ENCODE measurements at places on chromosomes 6 and 20.

DNA sequence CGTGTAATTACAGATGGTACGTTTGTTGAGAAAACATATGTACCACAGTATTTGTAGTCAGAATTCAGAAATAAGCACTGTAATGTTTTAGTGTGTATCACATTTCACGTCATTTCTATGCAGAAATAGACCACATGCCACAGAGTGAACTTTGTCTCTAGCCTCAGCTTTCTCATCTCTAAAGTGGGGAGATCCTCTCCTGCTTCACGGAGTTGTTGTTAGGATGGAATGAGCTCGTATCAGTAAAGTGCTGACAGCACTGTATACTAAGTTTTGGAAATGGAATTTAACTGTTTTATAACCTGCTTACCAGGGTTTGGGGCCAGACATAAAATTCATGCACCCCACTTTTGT lies 34.2 kb upstream of the PXDC1 start:
- no peak for DNase-seq

GRCh38 chr20:44552950-44553908 lies 29.1 kb upstream of the PKIG start:
- DNase-seq: no peak

DNA sequence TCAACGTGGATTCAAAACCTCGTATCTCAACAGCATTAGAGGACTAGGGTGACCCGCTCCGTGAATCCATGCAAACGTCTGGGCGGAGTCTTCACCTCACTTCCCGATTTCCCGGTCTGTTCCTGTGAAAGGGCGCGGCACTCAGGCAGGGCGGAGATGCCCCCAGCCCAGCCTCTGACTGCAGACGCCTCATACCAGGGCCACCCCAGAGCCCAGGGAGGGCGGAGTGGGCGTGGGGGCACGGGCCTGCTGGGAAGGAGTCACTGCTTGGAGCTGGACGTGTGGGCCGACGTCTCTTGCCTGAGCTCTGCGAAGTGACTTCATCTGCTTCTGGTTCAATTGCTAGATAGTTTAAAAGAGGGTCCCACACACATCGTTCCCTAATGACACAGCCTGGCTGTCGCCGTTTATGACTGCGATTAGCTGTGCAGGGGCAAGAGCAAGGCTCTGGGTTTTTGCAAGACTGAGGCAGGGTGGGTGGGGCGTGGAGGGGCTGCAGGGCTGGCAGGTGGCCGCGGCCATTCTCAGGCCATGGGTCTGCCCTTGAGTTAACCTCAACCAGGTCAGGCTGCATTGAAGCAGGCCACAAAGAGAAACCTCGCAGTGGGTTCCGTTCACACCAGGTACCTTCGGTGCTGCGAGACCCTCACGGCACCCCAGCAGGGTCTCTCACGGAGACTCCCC lies 15.0 kb downstream of the SMOC2 start:
- no peak for DNase-seq

DNA sequence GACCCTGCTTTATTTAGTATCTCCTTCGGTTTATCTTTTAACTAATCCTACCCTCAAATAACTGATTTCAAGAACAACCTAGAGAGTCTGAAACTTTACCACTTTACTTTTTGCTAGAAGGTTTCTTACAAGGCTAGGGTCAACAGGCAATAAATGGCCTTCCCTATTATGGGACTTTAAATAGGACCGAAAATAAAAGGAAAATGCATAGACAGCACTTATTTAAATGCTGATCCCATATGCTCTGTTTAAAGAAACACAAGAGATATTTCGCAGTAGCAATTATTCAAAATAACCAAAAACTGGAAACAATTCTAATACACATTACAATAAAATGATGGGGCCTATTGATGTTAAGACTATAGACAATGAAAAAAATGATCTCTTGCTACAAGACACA lies 13.7 kb downstream of the MCUR1 start:
- DNase-seq: no peak

GRCh38 chr6:38350942-38351341 lies 288.8 kb downstream of the BTBD9 start:
- no peak for DNase-seq

DNA sequence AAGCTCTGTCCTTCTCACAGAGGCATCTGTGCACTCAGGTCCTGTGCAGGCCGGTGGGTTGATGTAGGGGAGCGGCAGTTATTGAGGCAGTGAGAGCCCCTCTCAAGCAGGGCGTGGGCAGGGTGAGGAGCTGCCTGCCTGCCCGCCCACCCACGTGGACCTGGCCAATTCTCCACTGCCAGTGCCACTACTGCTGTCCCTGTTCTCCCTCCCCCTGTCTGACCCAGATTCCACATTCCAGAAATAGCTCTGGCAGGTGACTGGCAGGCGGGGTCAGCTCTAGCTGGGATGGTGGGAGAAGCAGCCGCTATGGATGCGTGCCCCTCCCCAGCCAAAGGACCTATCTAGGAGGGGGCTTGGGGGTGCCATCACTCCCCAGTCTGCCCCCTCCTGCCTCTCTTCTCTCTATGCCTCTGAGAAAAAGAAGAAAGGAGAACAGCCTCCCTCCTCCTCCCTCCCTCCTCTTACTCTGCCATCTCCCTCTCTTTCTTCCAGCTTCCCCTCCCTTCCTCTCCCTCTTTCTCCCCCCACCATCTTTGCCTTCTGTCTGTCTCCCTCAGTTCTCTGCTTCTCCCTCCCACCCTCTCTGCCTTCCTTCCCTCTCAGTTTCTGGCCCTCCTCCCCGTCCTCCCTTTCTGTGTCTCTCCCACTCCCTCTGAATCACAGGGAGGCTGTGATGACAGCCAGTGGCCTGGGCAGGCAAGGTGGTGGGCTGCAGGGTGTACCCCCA lies 86.5 kb upstream of the MYL9 start:
- DNase-seq: no peak

GRCh38 chr20:58839991-58840747 lies 10.5 kb downstream of the GNAS-AS1 start:
- no peak for DNase-seq

GRCh38 chr6:133894795-133895358 lies 6.0 kb downstream of the TCF21 start:
- no peak for DNase-seq

DNA sequence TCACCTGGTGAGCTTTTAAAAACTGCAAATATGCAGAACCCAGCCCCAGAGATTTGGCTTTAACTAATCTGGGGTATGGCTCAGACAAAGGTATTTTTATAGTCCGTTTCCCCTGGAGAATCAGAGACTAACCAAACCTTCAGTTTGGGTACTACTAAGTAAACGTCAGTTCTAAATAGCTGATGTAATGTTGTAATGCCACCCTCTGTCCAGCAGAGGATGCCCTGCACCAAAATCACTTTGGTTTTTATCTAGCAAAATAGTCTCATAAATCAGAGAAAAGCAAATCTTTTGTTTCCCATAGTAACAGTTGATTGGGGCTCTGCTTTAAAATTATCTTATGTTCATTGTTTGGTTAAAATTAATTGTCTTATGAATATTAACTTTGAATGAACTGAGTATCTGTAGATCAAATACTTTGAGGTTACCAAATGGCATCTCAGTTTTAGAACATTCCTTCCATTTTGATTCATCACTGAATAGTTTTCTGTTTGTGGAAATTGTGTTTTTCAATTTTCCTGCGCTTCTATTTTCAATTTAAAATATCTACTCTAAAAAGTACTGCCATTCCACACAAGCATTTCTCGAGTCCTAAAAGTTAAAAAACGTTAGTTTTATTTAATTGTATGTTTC lies 278.3 kb upstream of the PLCB4 start:
- peak; percentile 4 for DNase-seq

GRCh38 chr6:122620902-122621301 lies 10.7 kb downstream of the PKIB start:
- DNase-seq: no peak

DNA sequence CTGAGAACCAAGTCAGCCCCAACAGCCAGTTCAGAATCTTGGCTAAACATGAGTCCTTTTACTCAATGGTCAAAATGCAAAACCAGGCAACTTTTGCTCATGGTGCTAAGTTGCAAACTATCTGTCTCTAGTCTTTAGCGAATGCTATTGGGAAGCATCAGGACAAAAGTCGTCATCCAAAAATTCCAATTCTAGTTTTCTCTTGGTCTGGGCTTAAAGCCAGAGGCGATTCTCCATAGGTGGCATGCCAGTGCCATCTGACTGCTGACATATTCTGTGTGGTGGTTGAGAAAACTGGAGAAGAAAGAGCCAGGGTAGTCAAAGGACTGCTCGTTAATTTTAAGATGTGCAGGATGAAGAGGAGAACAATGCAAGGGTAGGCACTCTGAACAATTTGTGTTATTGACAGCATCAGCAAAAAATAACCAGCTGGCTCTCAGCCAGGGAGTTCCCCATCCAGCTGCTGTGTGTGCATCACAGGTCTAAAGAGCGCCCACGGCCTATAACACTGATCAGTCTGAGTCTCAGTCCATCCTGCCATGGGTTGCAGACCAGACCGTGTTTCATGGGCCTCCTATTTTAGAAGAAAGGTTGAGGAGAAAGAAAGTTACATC lies 313.6 kb downstream of the ALDH8A1 start:
- peak; percentile 10 for DNase-seq

DNA sequence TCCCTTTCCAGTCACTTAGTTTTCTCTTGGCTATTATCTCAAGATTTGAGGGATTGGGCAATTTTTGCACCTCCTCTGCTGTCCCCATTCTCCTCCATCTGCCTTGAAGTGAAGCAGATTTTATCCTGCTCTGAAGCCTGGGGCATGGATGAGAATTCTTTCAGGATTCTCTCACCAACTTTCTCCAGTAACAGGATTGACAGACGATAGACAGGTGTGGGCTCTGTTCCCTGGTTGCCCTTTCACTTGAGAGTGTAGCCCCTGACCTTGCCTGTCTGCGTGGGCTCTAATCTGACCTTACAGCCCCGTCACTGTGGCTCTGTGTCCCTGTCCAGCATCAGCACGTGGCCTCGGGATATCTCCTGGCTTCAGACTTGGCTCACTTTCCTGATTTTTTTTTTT lies 27.1 kb downstream of the CDYL start:
- no peak for DNase-seq

- DNase-seq: no peak
Measured at GRCh38 chr20:46997187-46997586, 102.5 kb downstream of the EYA2 start.

DNA sequence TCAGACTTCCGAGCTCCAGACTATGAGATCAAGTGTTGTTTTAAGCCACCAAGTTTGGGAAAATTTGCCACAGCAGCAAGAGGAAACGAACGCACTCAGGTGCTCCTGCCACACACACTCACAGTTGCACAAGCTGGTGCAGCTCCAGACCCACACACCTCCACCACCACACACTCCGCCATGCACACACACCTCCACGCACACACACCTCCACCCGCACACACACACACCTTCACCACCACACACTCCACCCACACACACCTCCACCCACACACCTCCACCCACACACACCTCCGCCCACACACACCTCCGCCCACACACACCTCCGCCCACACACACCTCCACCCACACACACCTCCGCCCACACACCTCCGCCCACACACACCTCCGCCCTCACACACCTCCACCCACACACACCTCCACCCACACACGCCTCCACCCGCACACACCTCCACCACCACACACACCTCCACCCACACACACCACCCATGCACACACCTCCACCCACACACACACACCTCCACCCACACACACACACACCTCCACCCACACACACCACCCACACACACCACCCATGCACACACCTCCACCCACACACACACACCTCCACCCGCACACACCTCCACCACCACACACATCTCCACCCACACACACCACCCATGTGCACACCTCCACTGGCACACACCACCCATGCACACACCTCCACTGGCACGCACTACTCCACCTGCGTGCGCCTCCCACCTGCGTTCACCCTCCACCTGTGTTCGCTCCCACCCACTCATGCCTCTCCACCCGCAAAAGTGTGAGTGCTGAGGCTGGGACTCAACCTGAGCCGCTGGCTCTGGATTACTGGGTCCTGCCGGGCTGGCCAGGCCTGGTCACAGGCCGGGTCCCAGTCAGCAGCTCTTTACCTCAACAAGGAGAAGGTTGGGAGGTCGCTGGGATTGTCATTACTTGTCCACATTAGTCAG lies 175.6 kb downstream of the BMP7 start:
- no peak for DNase-seq

DNA sequence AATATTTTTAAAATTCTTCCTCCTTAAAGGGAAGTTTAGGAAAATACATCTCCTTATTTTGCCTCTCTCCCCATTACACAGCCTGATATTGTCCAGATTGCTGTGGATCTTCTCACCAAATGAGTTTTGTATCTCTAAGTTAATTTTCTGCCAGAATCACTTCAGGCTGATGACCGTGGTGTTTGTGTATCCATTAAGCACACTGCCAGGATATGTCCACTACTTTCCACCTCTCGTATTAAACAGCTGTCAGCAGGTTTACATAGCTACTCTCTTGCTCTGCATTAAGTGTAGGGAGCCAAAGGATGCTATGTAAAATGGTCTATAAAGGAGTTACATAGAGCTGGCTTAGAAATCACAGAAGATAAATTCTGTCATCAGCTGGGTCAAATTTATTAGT lies 201.1 kb downstream of the ZFAND3 start:
- no peak for DNase-seq

DNA sequence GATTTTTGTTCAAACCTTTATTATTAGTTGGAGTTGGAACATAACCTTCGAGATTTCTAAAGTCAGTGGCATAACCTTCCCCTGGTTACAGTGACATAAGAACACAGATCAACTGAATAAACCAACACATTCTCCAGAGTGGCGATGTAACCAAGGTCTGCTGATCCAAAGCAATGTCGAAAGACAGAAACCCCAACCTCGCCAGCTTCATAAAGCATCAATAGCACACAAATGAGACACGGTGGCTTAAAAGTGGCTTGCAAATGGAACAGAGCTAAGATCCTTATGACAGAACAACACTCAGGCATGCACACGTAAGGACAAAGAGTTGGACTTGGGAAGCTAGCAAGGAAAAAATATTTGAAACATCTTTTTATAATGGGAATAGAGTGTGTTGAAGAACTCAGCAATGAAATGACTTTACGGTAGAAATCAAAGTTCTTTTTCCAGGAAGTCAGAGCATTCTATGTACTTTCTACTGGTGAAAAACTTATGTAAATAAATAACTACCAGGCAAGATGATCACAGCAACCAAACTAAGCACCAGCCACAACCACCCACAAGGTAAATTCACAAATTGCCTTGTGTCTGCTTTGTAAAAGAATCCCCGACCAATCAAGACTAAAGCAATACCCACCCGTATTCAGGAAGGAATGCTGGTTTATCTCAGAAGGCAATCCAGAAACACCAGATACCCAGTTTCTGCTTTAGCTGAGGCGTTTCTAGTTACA lies 61.0 kb upstream of the NHSL1 start:
- no peak for DNase-seq

GRCh38 chr6:148340586-148341297 lies 1.9 kb upstream of the SASH1 start:
- DNase-seq: no peak

Measured in stimulated activated CD4-positive, alpha-beta T cell treated with anti-CD3 and anti-CD28 coated beads, TNF-alpha, amount 100 ng/mL, for 48 hours (primary cell).